ENCODE measurements at places on chromosomes 11 and 22.

GRCh38 chr22:27377501-27378295 lies 423.9 kb downstream of the MN1 start:
- peak; percentile 17 for DNase-seq

DNA sequence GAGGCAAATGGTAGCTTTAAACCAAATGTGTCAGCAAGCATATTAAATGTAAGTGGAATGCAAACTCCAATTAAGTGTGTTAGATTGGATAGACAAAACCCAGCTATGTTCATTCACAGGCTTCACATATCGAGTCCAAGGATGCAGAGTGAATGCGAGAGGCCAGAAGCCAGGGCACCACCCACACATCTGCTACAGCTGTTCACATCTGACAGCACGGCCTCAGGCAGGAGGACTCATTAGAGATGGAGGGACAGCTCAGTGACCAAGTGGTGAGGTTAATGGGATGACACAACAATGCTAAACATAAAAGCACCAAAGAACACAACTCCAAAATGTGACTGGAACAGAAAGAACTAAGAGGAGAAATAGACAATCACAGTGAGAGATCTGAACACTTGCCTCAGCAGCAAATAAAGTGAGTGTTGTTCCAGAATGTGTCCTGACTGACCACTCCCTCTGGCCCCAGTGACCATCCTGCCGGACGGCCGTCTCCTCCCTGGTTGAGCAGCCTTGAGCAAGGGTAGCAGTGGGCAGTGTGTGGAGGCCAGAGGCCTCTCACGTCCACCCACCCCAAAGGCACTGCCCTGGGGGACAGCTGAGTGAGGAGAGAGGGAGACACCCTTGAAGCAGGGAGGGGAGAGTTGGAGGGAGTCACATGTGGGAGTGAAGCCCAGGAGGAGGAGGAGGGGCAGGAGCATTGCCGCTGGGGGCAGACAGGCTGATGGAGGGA lies 23.8 kb downstream of the ALG12 start:
- no peak for DNase-seq

GRCh38 chr22:32080904-32081303 lies 37.8 kb downstream of the SLC5A1 start:
- DNase-seq: no peak

DNA sequence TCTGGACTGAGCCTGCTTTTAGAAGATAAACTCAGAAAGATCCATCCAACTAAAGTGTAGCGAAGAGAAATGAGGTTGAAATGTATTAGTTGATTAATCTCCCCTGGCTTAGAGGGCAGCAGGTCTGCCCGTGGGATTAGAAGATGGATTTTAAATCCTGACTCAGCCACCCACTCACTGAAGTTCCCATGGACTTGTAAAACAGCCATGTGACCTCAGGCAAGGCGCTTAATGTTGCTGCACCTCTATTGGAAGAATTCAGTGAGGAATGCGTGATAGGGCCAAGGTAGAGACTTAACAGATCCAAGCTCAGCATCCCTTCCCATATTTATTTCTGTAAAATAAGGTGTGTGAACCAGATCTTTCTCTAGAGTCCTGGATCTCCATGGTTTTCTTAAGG lies 45.1 kb upstream of the ELF5 start:
- DNase-seq: no peak

DNA sequence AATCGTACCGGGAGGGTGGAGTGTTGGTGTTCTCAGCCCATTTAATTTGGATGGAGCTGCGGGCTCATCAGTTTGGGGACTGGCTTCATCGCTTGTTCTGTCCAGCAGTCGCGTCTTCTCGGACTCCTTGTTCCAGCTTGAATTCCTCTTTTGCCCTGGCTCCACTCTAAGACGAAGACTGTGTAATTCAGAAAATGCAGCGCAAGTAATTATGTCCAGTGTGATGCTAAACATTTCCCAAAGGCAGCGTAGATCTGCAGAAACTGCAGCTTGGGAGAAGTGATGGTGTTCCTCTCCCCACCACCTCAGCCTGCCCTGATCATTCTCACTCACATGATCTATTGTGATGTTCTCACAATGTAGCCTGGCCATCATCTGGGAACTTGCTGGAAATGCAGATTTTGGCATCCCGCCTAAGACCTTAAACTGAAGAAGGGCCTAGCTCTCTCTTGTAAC lies 666 bp downstream of the SLC25A18 start:
- DNase-seq: no peak

DNA sequence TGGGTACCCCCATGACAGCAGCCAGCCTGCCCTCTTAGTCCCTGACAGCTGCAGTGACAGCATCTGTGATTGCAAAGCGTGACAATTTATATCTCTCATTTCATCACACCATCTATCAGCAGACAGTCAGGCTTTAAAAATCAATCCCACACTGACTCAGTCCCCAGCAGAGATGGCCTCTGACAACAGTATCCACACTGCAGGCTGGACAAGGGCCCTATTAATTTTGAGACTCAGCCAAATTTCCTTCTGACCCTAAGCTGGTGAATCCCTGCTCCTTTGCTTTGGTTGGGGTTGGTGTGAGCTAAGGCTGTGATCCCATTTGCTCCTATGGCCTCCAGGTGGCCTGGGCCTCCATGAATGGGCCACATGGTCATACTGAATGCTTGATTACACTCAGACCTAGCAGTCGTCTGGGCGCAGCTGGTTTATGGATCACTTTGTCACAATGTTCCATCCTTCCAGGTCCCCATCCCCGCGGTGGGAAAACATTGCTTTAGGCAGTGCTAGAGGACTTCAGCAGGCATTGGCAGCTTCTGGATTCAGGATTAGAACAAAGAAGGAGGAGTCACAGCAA lies 68.2 kb upstream of the B3GAT1 start:
- no peak for DNase-seq

DNA sequence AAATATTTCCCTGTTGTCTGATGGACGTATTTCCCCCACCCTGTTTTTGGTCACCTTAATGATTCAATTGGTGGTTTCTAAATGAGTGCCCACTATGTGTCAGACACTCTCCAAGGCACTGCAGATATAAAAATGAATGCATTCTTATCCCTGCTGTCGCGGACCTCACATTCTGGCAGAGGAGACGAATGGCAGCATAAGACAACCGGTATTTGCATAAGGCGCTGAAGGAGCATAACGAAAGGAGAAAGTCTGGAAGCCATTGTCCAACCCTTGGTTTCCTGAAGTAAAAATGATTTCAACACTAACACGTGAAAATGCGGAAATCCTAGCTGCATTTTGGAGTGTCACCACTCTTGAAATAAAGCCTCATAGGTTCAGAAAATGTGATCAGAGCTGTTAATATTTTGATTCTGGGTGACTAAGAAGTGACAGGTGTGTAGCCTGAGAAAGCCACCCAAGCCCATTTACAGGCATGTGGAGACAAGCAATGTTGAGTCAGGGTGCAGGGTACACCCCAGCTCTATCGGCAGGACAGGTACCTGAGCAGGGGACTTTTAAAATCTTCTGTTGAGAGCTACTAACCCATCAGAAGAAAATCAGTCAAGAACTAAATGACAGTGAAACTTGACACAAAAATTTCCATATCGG lies 10.1 kb upstream of the GAB2 start:
- DNase-seq: no peak

Data from NCI-H510A (cell line).